ENCODE measurements at places on chromosomes 1 and 21.

DNA sequence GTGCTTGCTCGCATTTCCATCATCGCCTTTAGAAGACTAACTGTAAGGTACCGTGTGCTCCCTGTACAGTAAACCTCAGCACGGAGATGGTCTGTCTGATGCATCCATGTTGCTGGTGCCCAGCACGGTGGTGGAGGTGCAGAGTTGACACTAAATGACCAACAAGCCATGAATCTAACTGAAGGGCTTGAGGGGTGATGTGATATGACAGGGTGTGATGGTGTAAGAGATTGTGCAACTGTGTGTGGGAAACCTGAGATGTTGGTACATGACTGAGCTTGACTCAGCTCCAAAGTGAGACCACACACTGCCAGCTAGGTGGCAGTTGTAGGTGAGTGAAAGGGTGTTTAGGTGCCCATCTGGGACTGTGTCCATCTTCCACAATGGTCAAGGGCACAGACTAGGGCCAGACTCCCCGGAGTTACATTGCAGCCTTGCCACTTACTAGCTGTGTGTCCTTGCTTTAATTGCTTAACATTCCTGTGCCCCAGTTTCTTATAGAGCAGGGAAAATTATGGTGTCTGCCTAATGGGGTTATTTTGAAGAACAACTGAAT, 21.4 kb downstream of the SLC2A1 start:
- no peak for DNase-seq

GRCh38 chr1:201448990-201449389, 20.0 kb downstream of the PHLDA3 start:
- no peak for DNase-seq

DNA sequence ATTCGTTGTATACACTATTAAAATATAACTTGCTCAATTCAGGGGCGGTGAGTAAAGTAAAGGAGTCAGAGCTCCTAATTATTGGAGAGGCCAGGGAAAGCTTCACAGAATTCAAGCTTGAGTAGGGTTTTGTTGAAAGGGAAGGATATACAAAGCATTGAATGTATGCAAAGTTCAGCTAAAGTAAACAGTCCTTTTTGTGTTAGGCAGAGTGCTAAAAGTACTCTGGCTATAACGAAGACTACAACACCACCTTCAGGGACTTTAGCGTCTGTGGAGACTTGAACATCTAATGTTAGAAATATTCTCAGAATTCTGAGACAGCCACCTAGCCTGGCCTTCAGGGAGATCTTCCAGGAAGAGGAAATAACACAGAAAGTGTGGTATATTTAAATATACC, 1.1 kb downstream of the FALEC start:
- no peak for DNase-seq

DNA sequence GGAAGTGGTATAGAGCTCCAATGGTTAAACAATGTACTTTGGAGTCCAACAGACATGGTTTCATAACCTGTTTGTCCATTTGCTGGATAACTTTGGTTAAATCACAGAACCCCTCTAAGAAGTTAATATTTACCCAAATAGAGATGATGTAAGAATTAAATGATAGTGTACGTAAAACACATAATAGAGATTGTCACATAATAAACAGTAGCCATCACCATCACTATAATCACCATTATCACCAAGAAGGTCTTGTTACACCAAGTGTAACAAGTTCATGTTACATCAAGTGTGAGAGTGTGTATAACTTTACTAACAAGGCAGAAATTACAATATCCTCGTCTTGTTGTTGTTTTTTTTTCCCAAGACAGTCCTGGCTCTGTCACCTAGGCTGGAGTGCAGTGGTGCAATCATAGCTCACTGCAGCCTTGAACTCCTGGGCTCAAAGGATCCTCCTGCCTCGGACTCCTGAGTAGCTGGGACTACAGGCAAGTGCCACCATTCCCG, 23.3 kb downstream of the NUCKS1 start:
- DNase-seq = no peak

GRCh38 chr1:9085306-9085940, 16.0 kb upstream of the SLC2A5 start:
- DNase-seq = no peak

DNA sequence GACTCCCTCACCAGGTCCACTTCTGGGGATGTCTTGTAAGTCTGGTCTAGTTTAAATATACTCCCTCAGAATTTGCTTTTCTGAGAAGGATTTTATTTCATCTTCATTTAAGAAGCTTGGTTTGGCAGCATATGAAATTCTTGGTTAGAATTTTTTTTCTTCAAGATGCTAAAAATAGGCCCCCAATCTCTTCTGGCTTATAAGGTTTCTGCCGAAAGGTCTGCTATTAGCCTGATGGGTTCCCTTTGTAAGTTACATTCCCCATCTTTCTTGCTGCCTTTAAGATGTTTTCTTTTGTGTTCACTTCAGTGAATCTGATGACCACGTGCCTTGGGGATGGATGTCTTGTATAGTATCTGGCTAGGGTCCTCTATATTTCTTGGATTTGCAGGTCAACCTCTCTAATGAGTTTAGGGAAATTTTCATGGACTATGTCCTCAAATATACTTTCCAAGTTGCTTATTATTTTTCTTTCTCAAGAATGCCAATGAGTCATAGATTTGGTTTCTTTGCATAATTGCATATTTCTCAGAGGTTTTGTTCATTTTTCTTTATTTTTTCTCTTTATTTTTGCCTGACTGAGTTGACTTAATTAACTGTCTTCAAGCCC, 19.4 kb downstream of the TCP10L start:
- no peak for DNase-seq

- no peak for DNase-seq
Observed at GRCh38 chr1:44839576-44839975, 3.5 kb downstream of the PTCH2 start.

DNA sequence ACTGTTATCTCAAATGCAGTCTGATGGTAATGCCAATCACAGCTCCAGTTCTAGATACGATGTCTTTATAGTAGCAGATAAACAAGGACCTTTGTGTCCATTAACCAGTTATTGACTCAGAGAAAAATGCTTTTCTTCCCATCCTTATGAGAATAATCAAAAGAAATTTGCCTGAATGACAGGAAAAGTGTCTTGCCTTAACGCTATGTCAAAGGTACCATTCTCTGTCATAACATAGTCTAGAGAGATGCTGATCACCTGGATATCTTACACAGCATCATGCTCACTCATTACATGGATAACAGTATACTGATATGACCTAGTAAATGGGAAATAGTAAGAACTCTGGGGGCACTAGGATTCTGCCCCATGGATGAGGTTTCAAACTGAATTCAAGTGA, 151.7 kb upstream of the NEGR1 start:
- no peak for DNase-seq

GRCh38 chr1:166338105-166338504, 171.3 kb upstream of the FAM78B start:
- no peak for DNase-seq

DNA sequence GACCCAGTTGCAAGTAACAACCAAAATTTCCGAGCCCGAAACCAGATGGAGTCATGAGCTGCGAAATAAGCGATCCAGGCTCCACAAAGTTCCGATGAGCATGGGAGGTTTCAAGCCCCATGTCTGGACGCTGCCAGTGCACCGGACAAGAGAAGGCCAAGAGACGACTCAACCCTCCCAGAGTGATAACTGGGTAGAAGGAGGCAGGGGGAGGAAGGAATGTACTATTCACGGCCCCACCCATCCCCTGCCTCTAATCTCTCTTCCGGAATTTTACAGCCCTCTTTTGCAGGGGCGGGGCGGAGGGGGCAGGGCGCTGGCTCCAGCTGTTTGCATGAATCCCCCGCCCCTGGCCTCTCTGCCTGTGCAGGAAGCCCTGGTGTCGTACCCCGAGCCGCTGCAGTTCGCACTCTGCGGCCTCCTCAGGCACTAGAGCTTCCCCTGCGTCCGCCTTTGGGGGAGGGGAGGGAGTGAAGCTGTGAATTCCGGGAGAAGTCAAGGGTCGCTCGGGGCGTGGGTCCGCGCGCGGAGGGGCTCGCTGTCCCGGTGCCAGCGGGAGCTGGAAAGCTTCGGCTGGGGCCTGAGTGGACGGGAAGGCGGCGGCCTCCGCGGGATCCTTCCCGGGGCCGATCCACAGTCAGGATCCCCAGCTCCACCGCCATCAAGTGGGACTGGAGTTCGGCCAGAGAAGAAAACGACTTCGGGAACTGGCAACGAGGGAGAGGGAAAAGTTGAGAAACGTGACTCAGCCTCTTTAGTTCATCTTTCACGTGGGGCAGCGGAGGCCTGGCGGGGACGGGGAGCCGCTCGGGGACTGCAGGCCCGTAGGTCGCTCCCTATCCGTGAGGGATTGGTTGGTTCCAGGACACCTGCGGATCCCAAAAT, 6.3 kb upstream of the PTP4A2 start:
- no peak for DNase-seq

GRCh38 chr1:160373696-160374095, 6.8 kb downstream of the NHLH1 start:
- no peak for DNase-seq

GRCh38 chr1:224559981-224560728, 56.0 kb upstream of the CNIH3 start:
- no peak for DNase-seq

DNA sequence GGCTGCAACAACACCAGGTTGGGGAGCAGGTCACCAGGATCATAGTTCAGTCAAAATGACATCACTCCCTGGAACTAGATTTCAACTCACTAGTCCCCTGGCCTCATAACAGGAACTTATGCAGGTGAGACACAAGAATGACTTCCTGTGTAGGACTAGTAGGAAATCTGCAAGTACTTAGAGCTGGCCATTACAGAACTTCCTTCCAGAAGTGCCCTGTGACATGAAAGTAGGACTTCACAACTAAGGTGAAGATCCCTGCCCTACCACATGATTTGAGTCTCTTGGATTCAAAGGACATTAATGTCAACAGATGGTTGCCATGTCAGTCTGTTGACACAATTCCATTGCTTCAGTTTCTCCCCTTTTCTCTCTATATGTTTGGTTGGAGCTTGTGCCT, 223.1 kb downstream of the RPS6KC1 start:
- DNase-seq = no peak

GRCh38 chr1:241822846-241823245, 25.2 kb upstream of the EXO1 start:
- DNase-seq = no peak

GRCh38 chr1:212007886-212008285, 27.5 kb downstream of the INTS7 start:
- no peak for DNase-seq

GRCh38 chr1:77686796-77687518, 4.5 kb upstream of the ZZZ3 start:
- DNase-seq = no peak

All from NCI-H1417 treated with DMSO at 0.1 percent for 48 hours (cell line).